Cardiac septum (tissue), 1 donor: ENCODE measurements at places on chromosomes 3 and 15. TPM values are rescaled to one million over a fixed set of nuclear protein-coding genes. Genes with fewer than 3 reads are reported as not detected.

CPN2 gene
- 0.35 TPM for total RNA-seq

MAGEF1 gene
- 30.2 TPM for total RNA-seq

IL17RB gene
- total RNA-seq: 0.08 TPM

NME9 gene
- not detected for total RNA-seq

EAF1 gene
- total RNA-seq: 10.3 TPM

LRTM1 gene
- total RNA-seq: not detected

CPA3 gene
- 1.9 TPM for total RNA-seq

TMA7 gene
- total RNA-seq: 192 TPM

RLBP1 gene
- not detected for total RNA-seq

DAPK2 gene
- total RNA-seq: 31.8 TPM

CCRL2 gene
- 1.3 TPM for total RNA-seq

CCK gene
- total RNA-seq: not detected

CCR8 gene
- not detected for total RNA-seq

CKMT1A gene
- 0.32 TPM for total RNA-seq

CDCP1 gene
- 0.57 TPM for total RNA-seq

UROC1 gene
- not detected for total RNA-seq

ADAMTS7 gene
- 17.8 TPM for total RNA-seq

NEK11 gene
- 2.8 TPM for total RNA-seq
